ENCODE measurements at places on chromosomes 4 and X. TPM values are rescaled to one million over a fixed set of nuclear protein-coding genes. Genes with fewer than 3 reads are reported as not detected.

Gene CFP
- total RNA-seq, result 0.95 TPM

Gene LINC00632
- 1.3 TPM for total RNA-seq

Gene NAP1L2
- total RNA-seq, result 1.2 TPM

Gene AWAT2
- total RNA-seq, result not detected

Gene ANXA3
- total RNA-seq, result 84.9 TPM

Gene CFAP47
- total RNA-seq, result not detected

Gene KCTD8
- not detected for total RNA-seq

Gene SLC25A14
- total RNA-seq, result 16.8 TPM

Gene NAA11
- not detected for total RNA-seq

Gene SCFD2
- 7.1 TPM for total RNA-seq

Gene PNMA5
- not detected for total RNA-seq

Gene ZXDB
- 10.3 TPM for total RNA-seq

Gene SPACA5
- not detected for total RNA-seq

Gene SLC16A2
- 20.8 TPM for total RNA-seq

Gene BMP3
- total RNA-seq, result not detected

Gene AIFM1
- 74.4 TPM for total RNA-seq

Gene P2RY4
- total RNA-seq, result not detected

Gene MSANTD1
- 0.05 TPM for total RNA-seq

Gene GABRE
- total RNA-seq, result 7.8 TPM

Gene CRMP1
- 5.3 TPM for total RNA-seq

Gene CUL4B
- total RNA-seq, result 37.8 TPM
